ENCODE measurements at places on chromosomes 4 and X. TPM values are rescaled to one million over a fixed set of nuclear protein-coding genes. Genes with fewer than 3 reads are reported as not detected.

- H3K4me1 ChIP-seq: peaks cover 28% of the 10 kb centered on the region
- no peak for DNase-seq
- no peak overlapping the region for H3K27ac ChIP-seq
- H3K4me3 ChIP-seq: no peak overlapping the region
- no peaks in the 10 kb centered on the region for H3K27me3 ChIP-seq
Observed at GRCh38 chr4:99033956-99034355, 38.4 kb downstream of the METAP1 start.

- DNase-seq: no peak
- no peaks in the 10 kb centered on the region for H3K27me3 ChIP-seq
Observed at GRCh38 chr4:113080050-113080449, 30.6 kb downstream of the ANK2 start.

DNA sequence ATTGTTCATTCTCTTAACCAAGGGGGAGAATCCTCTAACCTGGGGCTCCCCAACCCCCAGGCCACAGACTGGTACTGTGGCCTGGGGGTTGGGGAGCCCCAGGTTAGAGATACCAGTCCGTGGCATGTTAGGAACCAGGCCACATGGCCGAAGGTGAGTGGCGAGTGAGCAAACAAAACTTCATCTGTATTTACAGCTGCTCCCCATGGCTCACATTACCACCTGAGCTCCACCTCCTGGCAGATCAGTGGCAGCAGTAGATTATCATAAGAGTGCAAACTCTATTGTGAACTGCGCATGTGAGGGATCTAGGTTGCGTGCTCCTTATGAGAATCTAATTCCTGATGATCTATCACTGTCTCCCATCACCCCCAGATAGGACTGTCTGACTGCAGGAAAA, 957.2 kb upstream of the PRKX start:
- no peaks in the 10 kb centered on the region for H3K27me3 ChIP-seq
- no peaks in the 10 kb centered on the region for H3K4me1 ChIP-seq
- no peak for DNase-seq
- H3K4me3 ChIP-seq: no peak overlapping the region
- H3K36me3 ChIP-seq: no peaks in the 10 kb centered on the region
- H3K27ac ChIP-seq: no peak overlapping the region

- no peaks in the 10 kb centered on the region for H3K27me3 ChIP-seq
- no peaks in the 10 kb centered on the region for H3K4me1 ChIP-seq
Observed at GRCh38 chr4:105994841-105995501, 99.7 kb downstream of the NPNT start.

DNA sequence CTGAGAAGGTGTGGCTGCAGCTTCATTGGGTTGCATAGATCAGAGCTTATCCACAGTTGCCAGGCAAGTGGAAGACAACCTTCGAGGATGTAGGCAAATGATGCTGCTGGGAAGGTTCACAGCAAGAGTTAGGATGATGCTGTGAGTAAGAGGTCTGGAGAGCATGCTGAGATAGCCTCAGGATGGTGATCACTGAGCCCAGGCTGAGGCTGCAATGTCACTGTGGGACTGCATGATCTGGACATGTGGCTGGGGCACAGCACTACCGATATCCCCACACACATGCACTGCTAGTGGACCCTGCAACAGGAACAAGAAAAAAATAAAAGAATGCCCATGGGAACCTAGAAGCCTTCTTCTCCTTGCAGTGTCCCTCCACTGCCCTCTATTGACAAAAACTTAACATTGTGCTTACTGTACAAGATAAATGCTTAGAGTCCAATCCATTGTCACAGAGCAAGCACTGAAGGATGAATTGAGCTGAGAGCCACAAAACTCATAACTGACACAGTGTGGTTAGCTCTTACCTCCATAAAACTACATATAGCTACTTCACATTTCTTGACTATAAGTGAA, 105.6 kb downstream of the CNKSR2 start:
- no peaks in the 10 kb centered on the region for H3K27me3 ChIP-seq
- H3K4me3 ChIP-seq: no peak overlapping the region
- peak; percentile 55 for DNase-seq
- no peak overlapping the region for H3K27ac ChIP-seq
- no peaks in the 10 kb centered on the region for H3K36me3 ChIP-seq

DNA sequence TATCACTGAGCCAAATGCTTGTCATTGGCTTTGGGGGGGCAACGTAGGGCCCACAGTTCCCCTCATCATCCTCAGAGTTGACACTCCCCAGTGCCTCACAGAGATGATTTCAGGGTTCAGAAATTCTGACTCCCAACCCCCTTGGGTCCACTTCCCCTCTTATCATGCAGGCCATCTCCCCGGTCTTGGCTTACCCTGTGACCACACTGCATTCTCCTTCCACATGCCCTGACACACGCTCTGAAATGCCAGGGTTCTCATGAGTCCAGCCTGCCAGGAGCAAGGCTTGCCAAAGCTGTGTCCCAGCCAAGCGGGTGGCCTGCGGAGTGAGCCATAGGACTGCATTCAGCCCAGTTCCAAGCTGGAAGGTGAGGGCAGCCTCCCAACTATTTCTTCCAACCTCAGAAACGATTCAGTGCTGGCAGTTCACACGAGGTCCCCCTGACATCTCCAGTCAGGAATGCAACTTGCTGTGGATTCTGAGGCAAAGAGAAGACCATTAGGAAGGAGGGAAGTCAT, 101.2 kb downstream of the SMIM20 start:
- H3K27me3 ChIP-seq: peaks cover 19% of the 10 kb centered on the region
- DNase-seq: no peak
- no peak overlapping the region for H3K27ac ChIP-seq
- no peak overlapping the region for H3K4me3 ChIP-seq
- no peaks in the 10 kb centered on the region for H3K36me3 ChIP-seq

The UCP1 gene
- not detected for total RNA-seq

The HELT gene
- not detected for total RNA-seq

The SPIN2B gene
- 21.1 TPM for total RNA-seq

The PNMA5 gene
- not detected for total RNA-seq
